Skin of body (tissue), 3 donors: ENCODE measurements at places on chromosomes 5 and 9.

DNA sequence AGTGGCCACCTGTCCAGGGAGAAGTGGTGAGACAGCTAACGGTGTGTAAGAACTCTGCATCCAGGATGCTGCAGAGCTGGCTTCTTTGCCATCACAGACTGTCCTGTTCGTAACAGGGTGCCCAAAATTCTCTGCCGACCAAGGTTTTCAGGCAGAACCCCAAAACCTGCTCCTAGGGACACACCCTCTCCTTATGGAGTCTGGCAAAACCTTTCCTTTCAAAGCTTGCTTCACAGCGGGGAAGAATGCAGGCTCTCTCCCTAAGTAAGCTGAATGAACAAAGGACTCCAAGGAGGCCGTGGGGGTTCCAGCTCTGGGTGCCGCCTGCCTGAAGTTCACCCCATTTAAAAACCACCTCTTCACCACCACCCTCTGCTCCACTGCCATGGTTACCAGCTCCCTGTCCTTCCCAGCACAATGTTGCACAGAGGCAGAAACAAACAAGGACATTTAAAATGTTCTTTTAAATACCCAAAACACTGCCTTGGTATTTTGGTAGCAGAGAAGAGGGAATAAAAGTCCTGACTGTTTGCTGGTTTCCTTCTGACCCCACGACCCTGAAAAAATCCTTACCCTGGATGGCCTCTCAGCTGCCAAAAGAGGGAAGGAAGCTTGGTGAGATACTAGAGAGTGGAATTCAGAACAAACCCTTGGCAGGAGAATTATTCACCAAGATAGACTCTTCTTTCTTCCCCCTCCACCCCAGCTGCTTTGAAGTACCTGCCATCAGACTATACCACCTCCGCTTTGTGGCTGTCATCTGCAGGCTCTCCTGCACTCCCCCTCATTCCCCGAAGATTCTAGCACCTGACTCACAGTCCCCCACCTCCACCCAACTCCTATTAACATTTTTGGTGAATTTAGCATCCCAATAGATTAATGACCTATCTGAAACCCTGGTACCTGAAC is 7.1 kb upstream of the KLF9 start:
- DNase-seq: no peak

DNA sequence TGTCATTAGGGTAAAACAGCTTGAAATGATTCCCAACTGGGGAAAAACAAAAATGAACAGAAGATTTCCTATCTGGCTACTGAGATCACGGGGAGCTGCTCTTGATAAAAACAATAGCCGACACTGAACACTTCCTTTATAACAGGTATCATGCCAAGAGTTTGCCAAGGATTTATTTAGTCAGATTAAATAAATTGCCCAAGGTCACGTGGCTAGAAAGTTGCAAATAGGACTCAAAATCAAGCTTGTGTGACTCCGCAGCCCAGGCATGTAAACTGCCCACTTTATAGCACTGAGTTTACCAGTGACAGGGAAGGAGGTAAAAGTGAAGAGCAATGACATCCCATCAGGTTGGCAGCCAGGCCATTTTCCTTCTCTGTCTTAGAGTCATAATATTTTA is 120.7 kb upstream of the ZNF618 start:
- DNase-seq: no peak

DNA sequence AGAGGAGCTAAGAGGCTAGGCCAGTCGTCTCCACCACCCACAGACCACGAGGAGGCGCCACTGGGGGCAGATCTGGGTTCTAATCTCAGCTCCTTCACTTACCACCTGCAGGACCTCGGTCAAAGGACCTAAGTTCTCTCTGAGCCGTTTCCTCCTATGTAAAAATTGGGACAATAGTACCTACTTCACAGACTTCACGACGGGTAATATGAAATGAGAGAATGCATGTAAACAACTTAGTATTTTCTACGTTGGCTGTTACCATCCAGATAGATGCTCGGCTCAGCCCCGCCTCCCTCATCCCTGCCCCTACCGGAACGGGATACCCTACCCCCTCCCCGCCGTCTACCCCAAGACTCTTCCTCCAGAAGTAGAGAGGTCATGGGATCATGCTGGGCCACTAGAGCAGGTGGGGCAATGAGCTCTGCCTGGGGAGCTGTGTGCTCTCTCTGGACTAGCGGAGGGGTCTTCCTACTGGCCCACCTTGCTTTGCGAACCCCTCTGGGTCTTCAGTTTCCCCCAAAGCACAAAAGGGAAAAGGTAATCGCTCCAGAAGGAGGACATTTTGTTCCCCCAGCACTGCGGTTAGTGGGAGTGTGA is 541 bp downstream of the GNPDA1 start:
- DNase-seq: no peak

DNA sequence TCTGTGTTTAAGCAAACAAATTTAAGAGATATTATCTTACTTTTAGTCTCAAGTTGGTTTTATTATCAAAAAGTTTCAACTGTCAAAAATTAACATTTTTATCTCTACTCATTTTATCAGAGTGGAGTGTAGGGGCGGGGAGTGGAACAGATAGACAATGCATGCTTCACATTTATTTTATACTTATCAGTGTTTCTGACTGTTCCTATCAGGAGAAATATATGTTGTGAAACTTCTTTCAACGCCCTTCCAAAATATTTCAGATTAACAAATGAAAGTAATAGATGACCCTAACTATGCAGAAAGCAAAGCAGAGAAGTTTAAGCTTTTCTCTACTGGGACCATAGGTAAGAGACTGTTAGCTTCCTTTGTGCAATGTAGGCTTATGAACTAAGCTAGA is 44.9 kb upstream of the MAST4 start:
- DNase-seq: no peak

DNA sequence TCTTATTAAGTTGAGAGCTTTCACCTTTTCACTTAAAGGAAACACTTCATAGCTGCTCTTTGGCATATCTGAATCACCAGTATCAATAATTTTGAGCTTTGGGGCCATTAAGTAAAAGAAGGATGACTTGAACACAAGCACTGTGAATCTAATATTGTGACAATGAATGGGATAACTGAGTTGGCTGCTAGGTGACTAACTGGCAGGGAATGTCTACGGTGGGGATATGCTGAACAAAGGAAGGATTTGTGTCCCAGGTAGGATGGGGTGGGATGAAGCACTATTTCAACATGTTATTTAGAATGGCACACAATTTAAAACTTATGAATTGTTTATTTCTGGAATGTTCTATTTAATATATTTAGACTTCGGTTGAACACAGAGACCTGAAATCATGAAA is 123.6 kb downstream of the TEX10 start:
- no peak for DNase-seq

DNA sequence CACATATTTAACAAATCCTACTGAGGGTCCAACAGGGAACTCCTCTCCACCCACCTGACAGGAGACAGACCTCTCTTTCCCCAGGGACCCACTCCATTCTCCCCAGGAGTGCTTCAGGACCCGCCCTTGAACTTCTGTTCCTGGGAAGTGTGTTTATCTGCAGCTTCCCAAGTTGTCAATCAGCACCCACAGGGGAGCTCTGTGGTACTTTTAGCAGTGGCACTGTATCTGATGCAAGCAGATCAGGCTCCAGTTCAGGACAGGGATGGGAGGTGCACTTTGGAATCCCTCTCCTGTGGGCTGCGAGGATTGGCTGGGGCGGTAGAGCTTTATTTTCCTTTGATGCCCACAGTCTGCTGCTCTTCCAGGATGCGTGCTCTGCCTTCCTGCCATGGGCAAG is 8.7 kb downstream of the GALNT10 start:
- DNase-seq: no peak
